ENCODE measurements at places on chromosomes 12 and 14.

DNA sequence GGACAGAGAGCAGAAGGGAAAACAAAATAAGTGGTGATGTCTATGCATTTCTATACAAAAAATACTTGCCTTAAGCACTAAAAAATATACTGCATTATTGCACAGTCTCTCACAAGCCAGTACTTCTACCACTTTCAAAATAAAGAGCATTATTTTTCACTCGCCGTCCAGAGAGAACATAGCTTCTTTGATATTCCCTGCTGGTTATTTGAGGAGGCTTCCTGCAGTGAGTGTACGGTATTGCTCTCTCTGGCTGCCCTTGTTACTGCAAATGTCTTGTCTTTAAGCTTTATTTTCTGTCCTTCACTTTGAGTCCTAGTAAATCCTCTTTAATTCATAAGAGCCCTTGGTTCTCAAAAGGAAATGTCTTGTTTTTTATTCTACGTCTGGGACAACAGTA, 81.1 kb downstream of the EML1 start:
- no peak for DNase-seq

DNA sequence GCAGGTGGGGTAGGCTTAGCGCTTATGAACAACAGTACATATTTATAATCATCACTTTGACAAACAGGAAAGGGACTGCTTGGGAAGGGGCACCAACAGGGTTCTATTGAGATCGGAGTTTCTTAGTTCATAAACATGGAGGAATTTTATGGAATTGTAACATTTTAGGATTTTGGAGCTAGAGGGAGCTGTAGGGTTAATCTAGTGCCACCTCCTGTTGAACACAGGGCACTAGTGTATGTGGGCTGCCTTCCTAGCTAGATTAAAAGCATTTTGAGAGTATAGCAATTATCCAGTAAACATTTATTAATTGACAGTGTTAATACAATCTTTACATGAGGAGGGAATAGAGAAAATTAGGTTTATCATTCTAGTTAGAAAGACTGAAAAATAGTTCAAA, 23.1 kb upstream of the TBC1D30 start:
- no peak for DNase-seq

DNA sequence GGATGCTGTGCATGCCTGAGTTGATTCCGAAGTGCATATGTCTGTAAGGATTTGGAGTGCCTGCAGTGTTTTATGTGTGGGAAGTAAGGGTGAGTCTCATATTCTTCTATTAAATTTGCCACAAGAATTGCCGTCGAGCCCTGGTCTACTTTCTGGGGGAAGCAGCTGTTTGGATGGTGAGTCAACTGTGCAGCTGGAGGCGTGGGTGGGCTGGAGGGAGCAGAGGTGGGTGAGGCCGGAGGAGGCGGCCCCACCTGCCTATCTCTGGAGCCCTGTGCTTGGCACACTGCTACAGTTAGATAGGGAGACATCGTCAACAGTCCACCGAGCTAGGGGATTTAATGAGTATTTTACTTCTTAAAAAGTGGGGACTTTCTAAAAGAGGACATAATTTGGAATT, 9.7 kb downstream of the GLRX5 start:
- no peak for DNase-seq

DNA sequence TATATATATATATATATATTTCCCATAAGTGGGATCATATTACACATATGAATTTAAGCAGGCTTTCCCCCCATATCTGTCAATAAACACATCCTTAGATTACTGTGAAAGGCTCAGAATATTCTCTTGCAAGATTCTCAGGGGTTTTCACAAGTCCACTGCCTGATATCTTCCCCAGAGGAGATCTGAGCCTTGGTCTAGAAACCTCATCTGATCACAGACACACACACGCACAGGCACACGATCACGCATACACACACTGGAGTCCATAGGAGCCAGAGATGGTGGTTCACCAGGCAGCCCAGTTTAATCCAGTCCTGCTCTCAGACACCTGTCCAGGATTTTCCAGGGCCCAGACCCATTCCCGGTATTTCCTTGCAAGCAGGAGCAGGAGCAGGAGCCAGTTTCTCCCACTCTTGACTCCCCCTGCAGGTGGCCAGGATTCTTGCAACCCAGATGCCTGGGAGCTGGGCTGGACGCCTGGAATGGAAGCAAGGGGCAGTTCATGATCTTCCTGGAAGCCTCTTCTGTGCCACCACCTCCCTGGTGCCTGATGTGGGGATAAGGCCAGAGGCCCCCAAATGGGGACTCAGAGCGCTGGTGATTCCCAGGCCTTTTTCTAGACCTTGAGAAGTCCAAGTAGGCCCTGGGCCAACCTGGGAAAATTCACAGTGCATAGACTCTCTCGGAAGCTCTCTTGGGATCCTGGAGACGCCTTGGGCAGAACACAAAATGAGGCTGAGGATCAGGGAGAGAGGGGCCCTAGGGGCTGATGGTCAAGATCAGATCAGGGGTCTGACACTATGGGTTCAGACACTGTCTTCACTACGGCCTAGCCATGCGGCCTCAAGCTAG, 16.5 kb upstream of the KRT78 start:
- no peak for DNase-seq

GRCh38 chr12:120119271-120119973, 2.9 kb upstream of the RAB35 start:
- DNase-seq, result no peak

DNA sequence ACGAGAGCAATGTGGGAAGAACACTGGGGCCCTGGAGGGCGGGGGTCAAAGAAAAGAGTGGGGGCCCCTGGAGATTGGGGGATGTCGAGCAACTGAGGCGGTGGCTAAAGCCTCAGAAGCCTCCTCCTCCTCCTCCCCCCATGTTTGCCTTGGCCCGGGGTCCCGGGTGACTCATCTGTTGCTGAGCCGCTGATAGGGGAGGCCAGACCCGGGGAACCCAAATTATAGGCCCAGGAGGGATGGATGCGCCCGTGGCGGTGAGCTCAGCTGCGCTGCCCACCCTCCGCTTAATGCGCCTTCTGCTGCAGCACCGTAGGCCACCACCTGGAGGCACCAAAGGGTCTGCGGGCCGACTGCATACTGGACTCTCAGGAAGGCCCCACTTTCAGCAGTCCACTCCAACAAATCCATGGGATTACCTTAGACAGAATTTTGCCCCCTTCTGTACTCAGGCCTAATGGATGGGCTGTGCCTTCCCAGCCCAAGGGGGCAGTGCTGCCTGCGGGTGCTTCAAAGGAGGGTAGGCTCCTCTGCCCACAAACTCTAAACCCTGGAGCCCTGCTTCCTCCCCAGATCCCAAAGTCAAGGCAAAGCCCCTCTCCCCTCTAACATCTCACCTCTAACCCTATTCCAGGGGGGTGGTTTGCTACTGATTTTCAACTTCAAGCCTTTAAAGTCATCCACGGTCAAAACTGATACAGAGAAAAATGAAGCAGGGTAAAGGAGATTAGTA, 2.6 kb upstream of the WNT10B start:
- no peak for DNase-seq

All from iPS DF 19.7 (cell line).